ENCODE measurements at places on chromosomes 7 and 10.

DNA sequence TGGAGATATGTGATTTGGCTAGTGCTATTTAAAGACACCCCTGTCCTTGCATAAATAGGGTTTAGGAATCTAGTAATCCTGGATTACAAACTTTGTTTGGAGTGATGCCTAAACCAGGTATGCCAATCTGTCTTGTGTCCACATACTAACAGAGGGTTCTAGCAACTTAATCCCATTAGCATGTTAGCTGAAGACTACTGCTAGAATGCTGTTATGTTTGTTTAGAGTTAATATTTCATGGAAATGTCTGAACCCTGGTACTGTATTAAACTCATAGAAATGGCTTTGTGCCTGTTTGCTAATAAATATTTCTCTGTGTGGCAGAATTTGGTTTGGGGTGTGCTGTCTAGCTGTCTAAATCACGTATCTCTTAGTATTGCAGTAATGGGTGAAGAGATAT lies 150.8 kb downstream of the PFKFB3 start:
- no peak for DNase-seq

- no peak for DNase-seq
These were observed 73.6 kb downstream of the OTUD1 start for GRCh38 chr10:23512355-23513058.

DNA sequence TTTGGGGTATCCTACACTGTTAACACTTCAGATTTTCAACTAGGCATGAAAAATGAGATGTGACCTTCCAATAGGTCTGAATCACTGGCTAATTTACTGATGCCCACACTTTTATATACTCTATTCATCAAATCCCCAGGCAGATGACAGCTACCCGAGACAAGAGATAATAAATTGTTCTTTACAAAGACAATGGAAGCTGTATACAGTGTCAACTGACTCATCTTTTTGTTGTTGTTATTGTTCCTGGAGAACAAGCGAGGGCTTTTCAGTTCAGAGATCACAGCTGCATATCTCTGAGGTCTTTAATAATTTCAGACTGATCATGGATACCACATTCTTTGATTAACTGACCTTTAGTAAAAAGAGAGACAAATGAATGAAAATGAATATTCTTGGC lies 228.9 kb downstream of the SDHAF3 start:
- peak; percentile 96 for DNase-seq

GRCh38 chr10:44492678-44493077 lies 107.8 kb upstream of the CXCL12 start:
- no peak for DNase-seq

DNA sequence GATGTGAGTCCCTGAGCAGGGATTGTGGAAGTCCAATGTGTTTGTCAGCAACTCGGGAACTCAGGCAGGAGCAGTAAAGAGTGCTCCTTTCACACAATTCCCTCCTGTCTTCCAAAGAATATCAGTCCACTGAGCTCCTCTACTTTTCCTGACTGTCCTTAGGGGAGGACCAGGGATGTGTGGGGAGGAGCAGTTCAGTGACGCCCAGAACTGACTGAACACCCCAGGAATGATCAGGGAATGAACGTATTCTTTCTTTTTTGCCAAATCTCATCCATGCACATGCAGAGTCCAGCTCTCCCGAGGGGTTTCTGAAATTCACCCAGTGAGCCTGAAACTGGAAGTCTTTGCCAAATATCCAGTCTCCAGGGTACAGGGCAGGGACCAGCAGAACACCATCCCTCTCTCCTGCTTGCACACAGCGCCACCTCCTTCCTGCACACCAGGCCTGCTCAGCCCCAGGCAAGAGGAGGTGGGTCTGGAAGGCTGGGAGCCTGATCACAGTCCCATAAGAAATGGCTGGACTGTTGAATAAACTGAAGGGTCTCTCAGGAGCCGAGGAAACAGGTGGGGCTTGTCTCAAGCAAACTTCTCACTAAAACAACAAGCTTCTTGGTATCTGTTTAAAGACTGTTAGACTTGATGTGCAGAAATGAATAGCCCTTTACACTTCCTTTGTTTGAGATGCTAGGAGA lies 294.7 kb downstream of the C7orf25 start:
- no peak for DNase-seq
